CD4-positive, alpha-beta T cell treated with Interleukin-15 for 4 hours (primary cell): ENCODE measurements at places on chromosomes 12 and 14.

DNA sequence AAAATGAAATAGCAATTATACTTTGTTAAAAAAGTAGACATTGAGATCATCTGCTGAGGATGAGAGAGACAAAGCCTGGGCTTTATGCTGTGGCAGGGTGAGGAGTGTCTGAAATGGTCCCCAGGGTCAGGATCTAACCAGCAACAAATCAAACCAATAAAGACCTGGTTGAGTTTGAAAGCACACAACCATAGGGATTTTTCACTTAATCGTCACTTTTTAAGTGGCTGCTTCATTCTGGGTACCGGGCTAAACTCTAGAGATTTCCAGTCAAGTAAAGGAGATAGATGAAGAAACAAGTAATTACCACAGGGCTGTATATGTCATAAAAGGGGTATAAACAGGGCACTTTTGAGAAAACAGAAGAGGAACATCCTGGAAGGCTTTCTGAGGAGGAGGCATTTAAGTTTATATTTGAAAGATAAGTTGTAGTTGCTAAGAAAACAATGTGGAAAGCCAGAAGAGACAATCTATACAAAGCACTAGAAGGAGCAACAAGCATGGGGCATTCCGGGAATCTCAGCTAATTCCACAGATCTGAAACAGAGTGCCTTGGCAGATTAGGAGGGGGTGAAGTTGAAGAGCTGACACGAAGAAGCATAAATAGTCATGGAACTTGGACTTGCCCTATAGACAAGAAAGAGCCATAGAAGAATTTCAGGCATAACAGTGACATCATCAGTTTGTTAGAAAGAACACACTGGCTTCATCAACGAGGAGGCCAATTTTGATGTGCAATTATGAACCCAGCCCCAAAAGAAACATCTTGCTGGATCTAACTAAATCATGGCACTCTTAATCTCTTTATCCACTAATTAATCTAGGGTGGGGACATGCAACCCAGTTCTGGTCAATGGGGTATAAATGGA lies 46.9 kb upstream of the FRS2 start:
- no peak for DNase-seq

DNA sequence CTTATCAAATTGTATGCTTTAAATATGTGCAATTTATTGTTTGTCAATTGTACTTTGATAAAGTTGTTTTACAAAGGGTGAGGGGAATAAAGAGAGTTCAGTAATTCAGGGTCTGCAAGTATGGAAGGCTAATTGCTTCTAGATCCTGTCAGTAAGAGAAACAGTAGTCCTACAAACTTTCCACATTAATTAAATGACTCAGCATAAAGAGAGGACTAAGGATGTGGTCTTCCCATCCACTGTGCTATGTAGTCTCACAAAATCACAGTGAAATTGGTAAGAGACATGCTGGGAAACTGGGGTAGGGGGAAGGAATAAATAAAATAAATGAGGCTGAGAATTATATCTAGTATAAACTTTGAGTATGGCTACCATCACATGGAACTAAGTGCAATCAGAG lies 130.2 kb upstream of the PKP2 start:
- no peak for DNase-seq

GRCh38 chr12:53825246-53826081 lies 73.7 kb upstream of the CISTR start:
- no peak for DNase-seq

DNA sequence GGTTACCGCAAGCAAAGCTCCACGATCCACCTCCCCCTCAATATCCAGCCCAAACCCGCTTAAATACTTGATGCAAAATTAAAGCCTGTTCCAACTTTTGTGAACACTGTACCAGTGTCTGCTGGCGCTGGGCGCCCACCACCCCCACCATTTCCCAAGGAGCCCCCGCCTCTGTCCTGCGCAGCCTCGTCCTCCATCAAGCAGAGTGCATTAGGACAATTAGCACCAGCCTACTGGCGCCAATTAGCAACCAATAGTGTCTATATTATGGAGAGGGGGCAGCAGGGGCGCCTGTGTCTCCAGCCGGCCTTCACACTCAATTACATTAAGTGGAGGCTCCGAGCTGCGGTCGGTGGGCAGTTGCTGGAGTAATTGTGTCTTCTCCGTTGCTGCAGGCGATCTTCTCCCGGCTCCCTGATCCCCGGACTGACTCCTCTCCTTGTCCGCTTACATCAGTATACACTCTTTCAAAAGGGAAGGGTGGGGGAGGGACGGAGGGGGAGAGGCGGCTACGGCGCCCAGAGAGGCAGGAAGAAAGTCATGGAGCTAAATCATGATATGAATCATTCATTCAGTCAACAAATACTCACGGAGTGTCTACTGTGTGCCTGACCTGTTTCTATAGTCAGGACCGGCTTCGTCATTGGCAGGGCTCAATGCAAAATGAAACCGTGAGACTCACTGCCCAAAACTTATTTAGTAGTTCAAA lies 707.3 kb downstream of the MED13L start:
- DNase-seq = no peak
